ENCODE measurements at places on chromosomes 5 and 9.

- no peak for DNase-seq
Measured at GRCh38 chr5:9112520-9113291, 433.2 kb downstream of the SEMA5A start.

DNA sequence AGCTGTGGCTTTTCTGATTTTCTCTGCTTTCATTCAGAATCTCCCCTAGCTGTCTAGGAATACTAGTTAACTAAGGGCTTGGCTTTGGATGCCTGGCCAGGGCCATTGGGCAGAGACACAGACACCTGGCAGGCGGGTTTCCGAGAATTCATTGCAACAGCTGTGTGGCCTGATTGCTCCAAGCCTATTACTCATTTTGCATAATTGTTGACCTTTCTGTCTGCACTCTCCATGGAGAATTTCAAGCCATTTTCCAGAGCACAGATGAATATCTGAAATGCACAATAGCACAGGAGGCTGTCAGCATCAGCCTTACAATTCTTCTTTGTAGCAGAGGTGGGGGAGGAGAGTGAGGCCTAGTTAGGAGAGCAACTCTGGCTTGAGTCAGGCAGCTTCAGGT lies 310.5 kb downstream of the DMAC1 start:
- DNase-seq: no peak

DNA sequence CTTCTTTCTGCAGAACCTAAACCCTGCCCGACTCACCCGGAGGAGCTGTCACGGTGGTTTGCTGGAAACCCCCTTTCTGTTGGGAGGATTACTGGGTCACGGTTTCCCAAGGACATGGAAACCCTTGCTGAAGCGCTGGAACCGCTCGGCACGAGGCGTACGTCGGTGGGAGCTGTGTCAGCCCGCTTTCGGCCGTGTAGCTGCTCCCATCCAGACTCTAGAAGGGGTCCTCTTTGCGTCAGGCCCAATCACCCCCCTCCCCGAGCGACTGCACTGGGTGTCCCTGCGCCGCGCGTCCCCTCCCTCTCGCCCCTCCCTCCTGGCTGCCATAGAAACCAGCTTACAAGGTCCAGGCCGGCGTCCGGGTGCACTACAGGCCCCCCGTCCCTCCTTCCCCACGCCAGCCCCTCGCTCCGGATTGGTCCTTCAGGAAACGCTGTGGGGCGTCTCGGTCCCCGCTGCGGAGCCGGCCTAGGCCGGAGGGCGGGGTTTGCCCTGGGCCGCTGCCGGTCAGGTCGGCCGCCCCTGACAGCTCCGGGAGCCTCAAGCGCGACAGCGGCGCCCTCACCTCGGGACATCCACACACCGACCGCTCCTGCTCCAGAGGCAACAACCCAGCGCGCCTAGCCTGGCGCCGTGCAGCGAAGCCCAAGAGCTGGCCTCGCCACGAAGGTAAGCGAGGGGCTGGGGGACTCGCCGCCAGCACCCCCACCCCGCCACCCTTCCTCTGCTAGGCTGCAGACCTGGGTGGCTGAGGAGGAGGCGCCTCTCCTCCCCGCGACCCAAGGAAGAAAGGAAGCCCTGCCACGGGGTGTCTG lies at the start of gene NIM1K:
NIM1K (plus strand) TSS at position 486 of the 818 bp plus-strand sequence. CDS start 53,551 bp downstream, outside the sequence.
- no peak for DNase-seq

DNA sequence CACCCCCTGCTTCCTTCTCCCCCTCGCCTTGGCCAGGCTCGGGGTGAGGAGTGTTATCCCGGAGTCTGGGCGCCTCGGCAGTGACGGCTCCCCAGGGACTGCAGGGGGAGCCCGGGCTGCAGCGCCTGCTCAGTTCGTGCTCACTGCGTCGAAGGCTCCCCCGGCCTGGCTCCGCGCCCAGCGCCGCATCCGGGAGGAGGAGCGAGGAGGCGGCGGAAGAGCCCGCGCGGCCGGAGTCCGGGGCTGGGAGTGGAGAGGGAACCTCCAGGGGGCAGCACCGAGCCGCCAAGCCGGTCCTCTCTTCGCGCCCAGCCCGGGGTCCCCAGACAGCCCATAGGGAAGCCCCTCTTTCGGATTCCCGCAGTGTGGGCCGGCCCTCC lies 1.3 kb upstream of the EGR1 start:
- no peak for DNase-seq
